Mucosa of gallbladder (tissue), 1 donor: ENCODE measurements at places on chromosomes 16 and 17. TPM values are rescaled to one million over a fixed set of nuclear protein-coding genes. Genes with fewer than 3 reads are reported as not detected.

Gene PERCC1
- not detected for total RNA-seq

Gene NME1
- 26.5 TPM for total RNA-seq

Gene CLEC19A
- total RNA-seq = 0.26 TPM

DNA sequence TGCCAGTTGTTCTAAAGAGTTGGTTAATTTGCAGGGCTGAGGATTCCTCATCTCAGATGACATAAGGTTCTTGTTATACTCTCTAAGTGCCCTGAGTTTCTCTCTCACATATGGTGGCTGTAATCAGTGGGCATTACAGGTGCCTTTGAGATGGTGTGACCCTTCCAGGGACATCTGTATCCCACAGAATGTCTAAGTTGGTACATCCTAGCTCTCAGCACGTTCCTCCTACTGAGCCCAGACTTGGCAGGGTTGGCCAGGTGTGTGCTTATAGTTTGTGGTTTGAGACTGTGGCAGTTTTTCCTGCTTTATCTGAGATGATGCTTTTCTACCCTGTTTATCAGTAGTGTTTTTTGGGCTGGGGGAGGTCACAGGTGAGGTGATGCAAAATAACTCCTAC lies 36.3 kb downstream of the SPECC1 start:
- DNase-seq = no peak

DNA sequence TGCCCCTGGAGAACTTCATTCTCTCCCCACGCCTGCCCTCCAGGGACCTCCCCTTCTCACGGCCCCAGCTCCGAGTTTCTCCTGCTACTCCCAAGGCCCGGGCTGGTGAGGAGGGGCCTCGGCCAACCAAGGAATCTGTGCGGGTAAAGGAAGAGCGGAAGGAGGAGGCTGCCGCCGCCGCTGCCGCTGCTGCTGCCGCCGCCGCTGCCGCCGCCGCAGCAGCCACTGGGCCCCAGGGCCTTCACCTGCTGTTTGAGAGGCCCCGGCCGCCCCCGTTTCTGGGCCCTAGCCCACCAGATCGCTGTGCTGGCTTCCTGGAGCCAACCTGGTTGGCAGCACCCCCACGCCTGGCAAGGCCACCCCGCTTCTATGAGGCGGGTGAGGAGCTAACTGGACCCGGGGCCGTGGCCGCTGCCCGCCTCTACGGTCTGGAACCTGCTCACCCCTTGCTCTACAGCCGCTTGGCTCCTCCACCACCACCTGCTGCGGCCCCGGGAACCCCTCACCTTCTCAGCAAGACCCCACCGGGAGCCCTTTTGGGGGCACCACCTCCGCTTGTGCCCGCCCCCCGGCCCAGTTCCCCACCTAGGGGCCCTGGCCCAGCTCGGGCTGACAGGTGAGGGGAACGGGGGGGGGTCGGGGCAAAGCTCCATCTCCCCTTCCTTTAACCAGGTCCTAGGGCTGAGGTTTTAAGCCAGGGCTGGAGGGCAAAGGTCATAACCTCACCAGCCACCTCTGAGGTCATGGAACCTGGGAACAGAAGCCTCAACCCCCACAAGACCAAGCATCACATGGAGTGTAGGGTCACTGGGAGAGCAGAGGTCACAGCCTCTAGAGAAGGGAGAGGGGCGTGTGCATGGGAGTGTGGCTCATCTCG lies 11.0 kb downstream of the FBRS start:
- DNase-seq = no peak

GRCh38 chr17:28494445-28495188 lies 11.5 kb upstream of the FOXN1 start:
- DNase-seq = peak; percentile 72

DNA sequence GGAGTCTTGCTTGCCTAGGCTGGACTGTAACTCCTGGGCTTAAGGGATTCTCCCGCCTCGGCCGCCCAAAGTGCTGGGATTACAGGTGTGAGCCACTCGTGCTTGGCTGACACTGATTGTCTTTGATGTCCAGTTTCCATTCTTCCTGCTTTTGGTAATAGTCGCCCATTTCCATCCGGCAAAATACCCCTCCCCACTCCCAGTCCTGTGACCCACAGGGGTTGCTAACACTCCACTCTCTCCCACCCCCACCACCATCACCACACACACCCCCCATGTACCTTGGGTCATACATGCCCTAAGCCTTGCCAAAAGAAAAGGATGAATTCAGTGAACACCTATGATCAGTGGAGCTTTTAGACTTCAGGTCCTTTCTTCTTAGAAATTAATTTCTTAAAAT lies 52.8 kb upstream of the MYH10 start:
- DNase-seq = no peak
